Fibroblast of lung (primary cell): ENCODE measurements at places on chromosomes 11 and 22.
A peak's percentile ranks its signal among the peaks of the same experiment; 100 is the strongest.

- DNase-seq = peak; percentile 21
These were observed 115.4 kb upstream of the OR4B1 start for GRCh38 chr11:48101044-48101733.

- DNase-seq = no peak
These were observed 3.9 kb upstream of the SLC22A8 start for GRCh38 chr11:63019506-63019905.

- peak; percentile 53 for DNase-seq
These were observed 15.5 kb upstream of the RAC2 start for GRCh38 chr22:37259540-37260029.

GRCh38 chr11:13189561-13190426 lies 87.8 kb upstream of the BMAL1 start:
- peak; percentile 76 for DNase-seq

- DNase-seq = no peak
These were observed 198.9 kb upstream of the ZC3H12C start for GRCh38 chr11:109894242-109894641.

GRCh38 chr11:15967966-15968365 lies 388.4 kb downstream of the SOX6 start:
- DNase-seq = peak; percentile 91
